Right renal cortex interstitium (tissue), 3 donors: ENCODE measurements at places on chromosomes 2 and 18. TPM values are rescaled to one million over a fixed set of nuclear protein-coding genes. Genes with fewer than 3 reads are reported as not detected.

The OSR1 gene
- polyA plus RNA-seq = 5.3 TPM

The GPR155 gene
- polyA plus RNA-seq = 7.8 TPM

The FKBP1B gene
- polyA plus RNA-seq = 12.8 TPM

The ST6GAL2 gene
- polyA plus RNA-seq = 19.2 TPM

The NEURL3 gene
- polyA plus RNA-seq = 5.9 TPM

The MLPH gene
- polyA plus RNA-seq = 1.5 TPM

The G6PC2 gene
- 0.08 TPM for polyA plus RNA-seq

The RMDN2 gene
- polyA plus RNA-seq = 11.0 TPM

The THUMPD2 gene
- polyA plus RNA-seq = 20.6 TPM

The TUBB8B gene
- 0.44 TPM for polyA plus RNA-seq

The ADNP2 gene
- polyA plus RNA-seq = 25.5 TPM

The NT5C1B gene
- polyA plus RNA-seq = 0.61 TPM

The RSAD2 gene
- polyA plus RNA-seq = 3.3 TPM

The RAD51AP2 gene
- polyA plus RNA-seq = 0.14 TPM

The DSG3 gene
- not detected for polyA plus RNA-seq

The FBLN7 gene
- polyA plus RNA-seq = 13.2 TPM

The ASB18 gene
- polyA plus RNA-seq = not detected

The KCNJ3 gene
- 9.5 TPM for polyA plus RNA-seq

The NYAP2 gene
- polyA plus RNA-seq = not detected

The RGPD4 gene
- polyA plus RNA-seq = not detected

The CFAP65 gene
- polyA plus RNA-seq = 0.40 TPM

The EVX2 gene
- polyA plus RNA-seq = not detected

The PCARE gene
- polyA plus RNA-seq = 0.35 TPM

The VAMP8 gene
- polyA plus RNA-seq = 118 TPM

The MAPK4 gene
- 8.5 TPM for polyA plus RNA-seq

The C2orf42 gene
- 16.8 TPM for polyA plus RNA-seq

The TPO gene
- 0.07 TPM for polyA plus RNA-seq

The ARHGAP28 gene
- polyA plus RNA-seq = 72.0 TPM

The CCDC121 gene
- 13.0 TPM for polyA plus RNA-seq

The CHRNG gene
- 0.74 TPM for polyA plus RNA-seq

The CXCR4 gene
- 57.8 TPM for polyA plus RNA-seq

The UNC80 gene
- 1.3 TPM for polyA plus RNA-seq
